ENCODE measurements at places on chromosomes 1 and 21.

- DNase-seq: no peak
Observed at GRCh38 chr21:44615911-44616590, 4.2 kb downstream of the KRTAP10-8 start.

GRCh38 chr1:182122913-182123260 lies 61.4 kb upstream of the ZNF648 start:
- DNase-seq: no peak

- DNase-seq: no peak
Observed at GRCh38 chr1:25356848-25357247, 18.7 kb downstream of the TMEM50A start.

GRCh38 chr1:228655796-228656394 lies 79.4 kb upstream of the RHOU start:
- no peak for DNase-seq

DNA sequence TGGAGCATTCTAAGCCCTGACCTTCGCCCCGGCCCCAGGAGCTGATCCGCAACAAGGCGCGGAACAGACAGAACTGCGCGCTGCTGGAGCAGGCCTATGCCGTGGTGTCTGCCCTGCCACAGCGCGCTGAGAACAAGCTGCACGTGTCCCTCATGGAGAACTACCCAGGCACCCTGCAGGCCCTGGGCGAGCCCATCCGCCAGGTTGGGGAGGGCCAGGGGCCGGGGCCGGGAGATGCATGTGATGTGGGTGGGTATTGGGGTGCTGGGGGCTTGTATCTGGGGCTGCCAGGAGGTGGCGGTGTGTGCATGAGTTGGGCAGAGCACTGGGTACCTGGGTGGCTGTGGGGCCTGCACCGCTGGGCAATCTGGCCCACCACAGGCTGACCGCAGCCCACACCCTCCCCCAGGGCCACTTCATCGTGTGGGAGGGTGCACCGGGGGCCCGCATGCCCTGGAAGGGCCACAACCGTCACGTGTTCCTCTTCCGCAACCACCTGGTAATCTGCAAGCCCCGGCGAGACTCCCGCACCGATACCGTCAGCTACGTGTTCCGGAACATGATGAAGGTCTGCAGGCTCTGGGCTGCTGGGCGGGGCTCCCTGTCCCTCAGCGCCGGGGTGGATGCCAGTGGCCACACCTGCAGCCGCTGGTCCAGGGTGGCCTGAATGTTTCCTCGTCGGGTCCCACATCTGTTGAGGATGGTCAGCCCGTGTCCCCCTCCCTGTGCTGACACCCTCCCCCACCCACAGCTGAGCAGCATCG lies 65.8 kb downstream of the TRIM11 start:
- DNase-seq: no peak

GRCh38 chr1:157252473-157252872 lies 114.3 kb upstream of the ETV3 start:
- DNase-seq: no peak

DNA sequence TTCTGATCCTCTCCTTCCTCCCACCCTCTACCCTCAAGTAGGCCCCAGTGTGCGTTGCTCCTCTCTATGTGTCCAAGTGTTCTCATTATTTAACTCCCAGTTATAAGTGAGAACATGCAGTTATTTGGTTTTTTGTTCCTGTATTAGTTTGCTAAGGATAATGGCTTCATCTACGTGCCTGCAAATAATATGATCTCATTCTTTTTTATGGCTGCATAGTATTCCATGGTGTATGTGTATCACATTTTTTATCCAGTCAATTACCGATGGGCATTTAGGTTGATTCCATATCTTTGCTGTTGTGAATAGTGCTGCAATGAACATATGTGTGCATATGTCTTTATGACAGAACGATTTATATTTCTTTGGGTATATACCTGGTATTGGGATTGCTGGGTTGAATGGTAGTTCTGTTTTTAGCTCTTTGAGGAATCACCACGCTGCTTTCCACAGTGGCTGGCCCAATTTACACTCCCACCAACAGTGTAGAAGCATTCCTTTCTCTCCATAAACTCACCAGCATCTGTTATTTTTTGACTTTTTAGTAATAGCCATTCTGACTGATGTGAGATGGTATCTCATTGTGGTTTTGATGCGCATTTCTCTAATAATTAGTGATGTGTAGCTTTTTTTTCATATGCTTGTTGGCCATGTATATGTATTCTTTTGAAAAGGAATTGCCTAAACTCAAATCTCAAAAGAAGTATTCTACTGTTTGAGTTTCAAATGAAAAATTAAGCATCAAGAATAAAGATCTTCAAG lies 116.9 kb downstream of the ETS2 start:
- no peak for DNase-seq

DNA sequence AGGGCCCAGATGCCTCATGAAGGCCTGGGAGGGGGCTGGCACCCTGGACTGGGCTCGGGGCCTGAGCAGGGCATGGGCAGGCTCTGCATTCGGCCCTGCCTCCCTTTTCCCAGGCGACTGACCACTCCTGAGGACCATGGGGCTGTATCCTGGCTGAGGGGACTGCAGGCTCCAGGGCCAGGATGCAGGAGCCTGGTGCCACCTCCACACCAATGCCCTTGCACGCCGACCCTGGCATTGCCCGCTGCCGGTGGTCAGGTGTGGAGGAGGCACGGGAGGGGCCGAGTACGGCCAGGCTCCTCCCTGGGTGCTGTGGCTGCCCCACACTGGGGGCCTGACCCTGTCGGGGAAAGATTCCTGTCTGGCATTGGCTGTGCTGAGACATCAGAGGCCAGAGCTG lies 128.9 kb downstream of the SIK1 start:
- DNase-seq: no peak

GRCh38 chr1:85584923-85585322 lies 4.4 kb downstream of the CCN1 start:
- no peak for DNase-seq

- DNase-seq: no peak
Observed at GRCh38 chr1:181554465-181554864, 71.1 kb downstream of the CACNA1E start.

Data from activated T-cell treated with anti-CD3 and anti-CD28 coated beads, Interleukin-2, amount 50 U/mL, for 48 hours (primary cell).